ENCODE measurements at places on chromosomes 13 and 19. TPM values are rescaled to one million over a fixed set of nuclear protein-coding genes. Genes with fewer than 3 reads are reported as not detected.
A peak's percentile ranks its signal among the peaks of the same experiment; 100 is the strongest.

DNA sequence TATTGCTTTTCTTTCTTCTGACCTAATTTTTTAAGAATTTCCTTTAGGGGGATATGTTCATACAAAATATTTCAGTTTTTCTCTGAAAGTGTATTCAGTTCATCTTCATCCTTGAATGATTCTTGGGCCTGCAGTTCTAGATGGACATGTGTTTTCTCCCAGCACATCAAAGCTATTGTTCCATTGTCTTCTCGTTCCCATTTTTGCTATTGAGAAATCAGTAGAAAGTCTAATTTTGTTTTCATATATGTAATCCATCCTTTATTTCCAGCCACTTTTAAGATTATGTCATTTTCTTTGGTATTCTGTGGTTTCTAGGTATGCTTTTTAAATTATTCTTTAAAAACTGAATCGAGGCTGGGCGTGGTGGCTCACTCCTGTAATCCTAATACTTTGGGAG lies 15.8 kb upstream of the GRAMD1A start:
- DNase-seq: no peak

GRCh38 chr19:1015061-1015781 lies 5.7 kb downstream of the TMEM259 start:
- no peak for DNase-seq

DNA sequence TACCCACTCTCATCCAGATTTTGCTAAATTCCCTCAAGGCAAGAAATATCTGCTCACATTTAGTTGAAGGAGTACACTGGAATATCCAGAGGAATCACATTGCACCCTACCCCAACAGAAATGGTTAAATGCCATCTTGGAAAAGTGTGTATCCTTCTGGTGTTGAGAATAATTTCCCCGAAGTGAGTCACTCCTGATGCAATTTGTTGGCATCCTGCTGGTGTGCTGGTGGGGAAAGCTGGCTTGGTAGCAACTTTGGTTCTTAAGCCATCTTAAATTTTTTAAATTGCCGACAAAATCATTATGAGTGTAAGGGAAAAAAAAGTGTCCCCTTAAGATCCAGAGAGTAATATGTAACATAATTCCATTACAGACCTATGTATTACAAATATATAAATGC lies 337.3 kb upstream of the DACH1 start:
- DNase-seq: no peak

The ADGRE2 gene
- 10.3 TPM for total RNA-seq

- DNase-seq: no peak
Observed at GRCh38 chr19:45593520-45593919, 8.5 kb downstream of the GPR4 start.

The CAMSAP3 gene
- total RNA-seq: 29.3 TPM

DNA sequence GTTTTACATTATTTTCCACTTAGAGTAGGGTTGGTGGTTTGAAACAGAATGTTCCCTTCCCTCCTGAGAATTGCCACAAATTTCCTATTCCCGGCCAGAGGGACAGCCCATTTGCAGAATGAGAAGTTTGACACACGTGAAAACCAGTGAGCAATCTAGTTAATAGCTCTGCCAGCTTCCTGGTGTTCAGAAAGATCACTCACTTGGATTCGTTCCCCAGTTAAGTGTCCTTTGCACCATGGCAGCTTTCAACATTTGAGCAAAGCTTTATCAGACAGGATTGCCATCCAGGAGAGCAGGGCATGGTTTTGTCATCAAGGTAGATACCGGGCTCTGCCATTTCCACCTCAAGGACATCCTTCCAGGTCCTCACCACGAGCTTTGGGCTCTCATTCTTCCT lies 28.2 kb downstream of the RASL11A start:
- DNase-seq: no peak

DNA sequence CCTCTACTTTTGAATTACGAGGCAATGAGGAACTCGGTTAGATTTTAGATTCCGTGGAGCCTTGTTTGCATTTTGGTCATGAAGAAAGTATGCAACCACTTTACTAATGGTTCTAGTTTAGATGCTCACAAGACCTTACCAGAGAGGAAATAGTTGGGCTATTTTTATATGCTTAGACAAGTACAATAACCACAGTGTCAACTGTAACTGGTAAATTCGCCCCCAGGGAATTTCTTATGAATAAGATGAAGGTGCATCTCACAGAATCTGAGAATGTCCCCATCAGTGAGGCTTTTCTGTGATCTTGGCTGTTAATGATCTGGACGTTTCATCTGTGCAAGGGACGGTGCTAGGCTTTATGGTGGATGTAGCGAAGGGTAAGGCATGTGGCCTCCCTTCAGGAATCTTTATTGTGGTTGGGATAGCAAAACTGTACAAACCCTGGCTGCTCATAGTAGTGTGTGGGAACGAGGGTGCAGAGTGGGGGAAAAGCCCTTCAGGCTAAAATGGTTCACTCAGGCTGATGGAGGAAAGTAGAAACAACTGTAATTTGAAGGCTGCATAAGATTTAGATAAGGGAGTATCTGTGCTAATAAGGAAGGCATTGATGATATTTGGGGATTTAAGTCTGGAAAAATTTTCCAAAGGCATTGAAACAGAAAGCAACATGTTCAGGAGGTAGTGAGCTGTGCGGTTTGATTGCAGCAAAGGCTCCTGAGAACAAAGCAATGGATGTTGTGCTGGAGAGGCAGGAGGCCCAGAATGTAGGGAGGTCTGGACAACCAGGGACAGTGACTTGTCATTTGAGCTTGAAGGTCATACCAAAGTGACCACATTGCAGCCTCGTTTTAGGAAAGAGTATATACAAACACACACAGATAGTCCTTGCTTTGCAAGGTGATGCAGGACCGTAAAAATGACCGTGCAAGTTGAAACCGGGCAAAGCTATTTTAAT lies 28.4 kb downstream of the UBAC2 start:
- DNase-seq: no peak

DNA sequence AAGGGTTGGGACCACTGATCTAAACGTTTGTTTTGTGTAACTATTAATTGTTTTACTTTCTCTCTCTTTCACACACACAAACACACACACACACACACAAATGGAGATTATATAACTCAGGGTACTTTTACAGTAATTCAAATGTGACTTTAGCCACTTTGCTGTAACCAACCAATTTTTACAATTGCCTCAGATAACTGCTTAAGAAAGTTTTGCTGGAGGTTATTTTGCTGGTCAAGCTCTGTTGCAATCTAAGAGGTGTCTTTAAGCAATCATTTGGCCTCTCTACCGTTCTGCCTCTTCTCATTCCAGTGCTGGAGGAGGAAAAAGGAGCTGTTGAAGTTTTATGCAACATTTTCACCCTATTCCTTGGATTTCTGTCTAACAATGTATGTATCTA lies 63.0 kb downstream of the TBC1D4 start:
- no peak for DNase-seq

The KLK14 gene
- total RNA-seq: not detected

GRCh38 chr19:5718579-5719273 lies 1.2 kb downstream of the LONP1 start:
- no peak for DNase-seq

DNA sequence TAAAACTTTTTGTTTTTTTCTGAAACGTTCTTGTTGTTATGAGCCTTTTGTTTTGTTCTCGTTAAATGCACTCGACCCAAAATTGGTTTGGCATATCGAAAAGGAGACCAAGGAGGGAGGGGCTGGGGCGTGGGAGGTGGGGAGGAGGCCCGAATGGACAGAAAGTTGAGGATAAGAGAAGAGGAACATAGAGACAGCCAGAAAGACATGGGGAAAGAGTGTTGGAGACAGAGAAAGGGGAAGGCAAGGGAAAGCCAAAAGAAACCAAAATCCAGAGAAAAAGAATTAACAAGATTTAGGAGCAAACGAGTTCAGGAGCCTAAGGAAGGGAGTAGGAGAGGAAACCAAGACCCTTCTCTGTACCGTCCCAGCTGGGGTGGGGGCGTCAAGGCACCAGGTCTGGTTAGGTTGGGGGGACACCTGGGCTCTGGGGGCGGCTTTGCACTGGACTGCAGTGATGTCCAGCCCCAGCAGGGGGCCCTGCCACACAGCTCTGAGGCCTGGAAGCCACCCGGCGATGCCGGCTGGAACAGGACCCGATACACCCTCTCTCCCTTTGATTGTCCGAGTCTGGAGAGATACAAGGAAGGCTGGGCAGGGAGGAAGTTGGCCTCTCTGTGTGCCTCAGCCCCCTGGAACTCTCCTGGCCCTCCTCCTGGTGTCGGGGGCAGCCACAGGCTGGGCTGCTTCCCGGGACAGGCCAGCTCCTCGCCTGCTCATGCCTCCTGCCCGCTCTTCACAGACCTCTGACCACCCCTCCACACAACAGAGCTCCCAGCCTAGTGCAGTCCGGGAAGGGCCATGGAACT lies 11.6 kb upstream of the ASF1B start:
- DNase-seq: peak; percentile 83

The PABPC3 gene
- total RNA-seq: 0.29 TPM

The MADCAM1 gene
- 0.49 TPM for total RNA-seq

- DNase-seq: no peak
Observed at GRCh38 chr13:114110091-114110829, 22.2 kb downstream of the RASA3 start.

The COX6B1 gene
- total RNA-seq: 473 TPM

DNA sequence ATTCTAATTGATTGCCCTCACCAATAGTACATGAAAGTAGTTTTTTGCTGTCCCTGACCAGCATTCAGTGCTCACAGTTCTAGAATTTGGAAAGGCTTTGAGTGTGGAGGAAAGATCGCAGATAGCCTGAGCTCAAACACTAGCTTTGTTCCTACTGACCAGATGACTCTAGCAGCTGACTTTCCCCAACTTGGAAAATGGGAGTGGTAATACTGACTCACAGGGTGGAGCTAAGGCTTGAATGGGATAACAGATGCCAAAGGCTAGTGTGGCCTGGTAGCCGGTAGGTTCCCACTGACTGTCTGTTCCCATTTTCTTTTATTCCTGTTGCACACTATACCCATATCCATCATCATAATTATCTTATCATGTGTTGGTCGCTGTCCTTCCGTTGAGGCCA lies 3.7 kb downstream of the ZSCAN22 start:
- DNase-seq: no peak

DNA sequence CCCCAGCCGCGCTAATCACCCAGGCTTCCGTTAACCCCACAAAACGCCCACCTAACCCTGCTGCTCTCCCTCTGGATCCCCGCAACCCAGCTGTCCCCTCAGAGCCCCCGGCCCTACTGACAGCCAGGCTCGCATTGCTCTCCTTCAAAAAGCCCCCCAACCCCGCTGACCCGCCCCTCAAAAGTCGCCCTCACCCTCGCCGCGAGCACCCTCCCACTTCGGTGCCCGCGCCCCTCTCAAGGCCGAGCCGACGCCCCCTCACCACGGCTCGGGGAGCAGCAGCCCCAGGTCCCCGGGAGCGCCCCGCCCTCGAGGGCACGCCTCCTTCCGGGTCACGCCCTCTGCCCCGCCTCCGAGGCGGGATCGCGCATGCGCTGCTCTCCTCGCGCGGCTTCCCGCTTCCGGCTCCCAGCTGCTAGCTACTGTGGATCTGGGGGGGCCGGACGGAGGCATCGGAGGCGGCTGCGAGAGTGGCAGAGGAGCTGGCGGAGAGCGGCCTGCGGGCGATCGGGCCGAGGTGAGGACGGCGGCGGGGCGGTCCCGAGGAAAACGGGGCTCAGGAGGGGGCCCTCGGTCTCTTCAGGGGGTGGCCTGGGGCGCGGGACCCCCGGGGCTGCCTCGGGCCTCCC lies 46.1 kb downstream of the ARHGEF18 start:
- DNase-seq: peak; percentile 93

DNA sequence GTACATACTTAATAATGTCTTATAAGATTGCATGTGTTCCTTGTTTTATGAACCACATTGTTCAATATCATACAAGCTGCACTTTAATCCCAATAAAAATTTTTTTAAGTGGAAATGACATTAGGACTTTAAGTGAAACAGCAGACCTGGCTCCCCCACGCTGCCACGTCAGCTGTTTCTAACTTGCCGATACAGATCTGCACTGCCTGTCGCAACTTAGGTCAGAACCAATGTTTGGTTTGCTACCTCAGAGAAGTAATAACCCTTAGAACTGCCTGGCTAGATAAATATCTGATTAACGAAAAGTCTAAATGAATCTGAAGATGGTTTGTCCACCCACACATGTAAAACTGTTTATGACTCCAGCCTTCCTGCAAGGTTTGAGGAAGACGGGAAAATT lies 327.5 kb upstream of the DACH1 start:
- peak; percentile 55 for DNase-seq

DNA sequence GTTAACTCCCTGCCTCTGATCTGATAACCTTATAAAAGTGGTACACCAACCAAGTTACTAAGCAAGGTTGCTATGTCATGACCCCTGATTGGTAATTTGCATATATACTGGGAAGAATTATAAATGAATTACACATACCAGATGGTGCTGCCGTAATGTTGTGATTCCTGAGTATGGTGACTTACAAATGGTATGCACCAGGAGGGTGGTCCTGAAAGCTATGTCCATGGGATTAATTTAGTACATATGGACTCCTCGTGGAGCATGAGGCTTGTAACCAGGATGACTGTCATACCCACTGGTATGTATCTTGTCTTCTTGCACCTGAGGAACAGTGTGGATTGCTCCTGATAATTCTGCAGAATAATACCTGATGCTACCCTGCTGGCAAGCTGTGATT lies 240.6 kb downstream of the GPC6 start:
- DNase-seq: no peak

The VSTM1 gene
- total RNA-seq: not detected

The IFNL4 gene
- total RNA-seq: not detected

- DNase-seq: no peak
Observed at GRCh38 chr13:68380041-68380973, 1150.2 kb upstream of the PCDH9 start.

- DNase-seq: peak; percentile 52
Observed at GRCh38 chr13:31200637-31200971, 829 bp downstream of the B3GLCT start.

GRCh38 chr13:96415831-96416385 lies 326.0 kb downstream of the HS6ST3 start:
- no peak for DNase-seq

The SLC10A2 gene
- not detected for total RNA-seq

DNA sequence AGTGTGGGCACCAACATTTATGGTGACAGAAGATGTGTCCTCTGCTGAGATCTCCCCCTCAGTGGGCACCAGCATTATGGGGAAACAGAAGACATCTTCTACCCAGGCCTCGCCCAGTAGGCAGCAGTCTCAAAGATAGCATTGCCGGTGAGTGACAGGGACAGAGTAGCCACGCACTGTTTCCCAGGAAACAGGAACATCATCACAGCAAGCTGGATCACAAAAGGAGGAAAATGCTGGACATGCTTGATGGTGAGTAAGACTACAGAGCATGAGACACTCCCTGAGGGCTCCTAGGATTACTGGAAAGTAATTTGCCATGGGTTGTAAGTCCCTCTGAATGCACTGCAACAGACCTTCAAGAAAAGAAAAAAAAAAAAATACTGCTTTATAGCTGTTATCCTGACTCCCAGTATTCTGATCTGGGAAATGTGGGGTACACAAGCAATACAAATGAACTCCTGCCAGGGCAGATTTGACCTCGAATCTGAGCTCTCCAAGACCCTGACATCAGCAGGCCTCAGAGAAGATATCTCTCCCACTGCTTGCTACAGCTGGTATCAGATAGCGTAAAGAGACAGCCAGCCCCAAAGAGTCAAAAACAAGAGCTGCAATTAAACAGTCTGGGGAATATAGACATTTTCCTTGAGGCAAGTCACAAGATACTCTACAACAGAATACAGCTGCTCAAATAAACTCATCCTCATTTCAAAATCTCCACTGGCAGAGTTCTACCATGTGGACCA lies 180.4 kb downstream of the RBM26 start:
- DNase-seq: no peak

- DNase-seq: no peak
Observed at GRCh38 chr13:37481011-37481884, 117.3 kb downstream of the POSTN start.

The MEGF8 gene
- total RNA-seq: 22.0 TPM

GRCh38 chr13:113383089-113383488 lies 19.2 kb upstream of the GRTP1 start:
- DNase-seq: no peak

- DNase-seq: no peak
Observed at GRCh38 chr19:19407633-19407930, 2.1 kb downstream of the GATAD2A start.
